ENCODE measurements at places on chromosomes 11 and 22.

GRCh38 chr11:12159351-12160099 is 49.1 kb downstream of the MICAL2 start:
- DNase-seq, result no peak

GRCh38 chr11:7498193-7498592 is 12.9 kb downstream of the OLFML1 start:
- DNase-seq, result no peak

DNA sequence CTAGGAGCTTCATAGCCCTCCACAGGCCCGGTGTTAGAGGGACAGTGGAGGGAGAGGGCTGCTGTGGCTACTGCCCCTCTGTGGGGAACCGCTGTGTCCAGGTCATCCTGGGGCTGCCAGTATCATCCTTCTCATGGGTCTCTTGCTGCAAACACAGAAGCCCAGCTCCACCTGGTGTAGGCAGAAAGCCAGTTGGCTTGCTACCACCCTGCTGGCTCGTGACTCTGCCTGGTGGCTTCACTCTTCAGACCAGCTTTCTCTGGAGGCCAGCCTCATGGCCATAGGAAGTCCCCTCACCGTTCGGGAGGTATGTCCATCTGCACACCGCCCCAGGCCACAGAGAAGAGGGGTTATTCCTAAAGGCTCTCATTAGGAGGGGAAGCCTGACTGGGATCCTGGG is 19.4 kb upstream of the SUSD2 start:
- no peak for DNase-seq

DNA sequence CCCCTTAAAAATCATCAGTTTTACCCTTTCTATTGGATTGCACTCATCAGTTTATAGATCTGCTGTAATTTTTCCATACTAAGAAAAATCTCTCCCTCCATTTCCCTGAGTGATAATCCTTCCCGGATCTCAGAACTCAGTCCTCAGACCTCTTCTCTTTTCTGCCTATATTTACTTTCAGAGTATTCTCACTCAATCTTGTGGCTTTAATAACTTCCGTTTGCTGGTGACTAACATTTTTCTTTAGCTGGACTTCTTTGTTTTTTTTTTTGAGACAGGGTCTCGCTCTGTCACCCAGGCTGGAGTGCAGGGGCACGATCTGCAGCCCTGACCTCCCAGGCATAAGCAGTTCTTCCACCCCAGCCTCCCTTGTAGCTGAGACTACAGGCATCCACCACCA is 10.4 kb downstream of the ATXN10 start:
- DNase-seq, result no peak

DNA sequence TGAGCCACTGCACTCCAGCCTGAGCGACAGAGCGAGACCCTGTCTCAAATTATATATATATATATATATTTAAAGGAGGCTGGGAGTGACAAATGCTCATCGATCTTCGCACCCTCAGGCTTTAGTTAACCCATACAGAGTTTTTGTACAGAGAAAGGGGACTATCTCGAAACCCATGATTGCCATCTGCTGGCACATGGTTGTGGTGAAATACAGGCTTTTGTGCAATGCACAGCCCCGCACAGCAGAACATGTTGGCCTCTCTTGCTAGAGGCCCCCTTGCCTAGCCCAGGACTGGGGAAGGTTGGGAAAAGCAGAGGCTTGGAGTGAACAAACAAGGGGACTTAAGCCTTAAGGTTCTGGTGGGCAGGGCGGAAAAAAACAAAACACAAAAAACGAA is 3.6 kb downstream of the MYBPC3 start:
- peak; percentile 64 for DNase-seq

- DNase-seq, result no peak
Measured at GRCh38 chr22:38881464-38881871, 9.5 kb upstream of the CBX6 start.

GRCh38 chr11:127564810-127565209 is 564.2 kb upstream of the KIRREL3 start:
- no peak for DNase-seq

GRCh38 chr11:3944198-3944597 is 88.7 kb downstream of the STIM1 start:
- no peak for DNase-seq

DNA sequence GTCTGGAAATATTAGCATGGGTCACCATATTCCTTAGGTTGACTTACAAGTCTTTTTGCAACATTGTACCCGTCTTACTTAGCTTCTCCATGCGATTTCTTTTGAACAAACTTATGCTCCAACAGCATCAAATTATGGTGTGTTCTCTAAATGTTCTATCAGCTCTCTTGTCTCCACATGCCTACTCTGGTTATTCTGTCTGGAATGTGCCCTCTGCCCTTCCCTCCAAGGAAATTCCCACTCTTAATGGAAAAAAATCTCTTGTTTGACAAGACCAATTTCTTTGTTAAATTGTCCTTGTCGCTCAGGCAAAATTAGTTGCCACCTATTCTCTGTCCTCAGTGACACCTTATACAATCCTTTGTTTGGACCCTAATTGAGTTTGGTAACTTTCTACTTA is 522.8 kb upstream of the LUZP2 start:
- no peak for DNase-seq

DNA sequence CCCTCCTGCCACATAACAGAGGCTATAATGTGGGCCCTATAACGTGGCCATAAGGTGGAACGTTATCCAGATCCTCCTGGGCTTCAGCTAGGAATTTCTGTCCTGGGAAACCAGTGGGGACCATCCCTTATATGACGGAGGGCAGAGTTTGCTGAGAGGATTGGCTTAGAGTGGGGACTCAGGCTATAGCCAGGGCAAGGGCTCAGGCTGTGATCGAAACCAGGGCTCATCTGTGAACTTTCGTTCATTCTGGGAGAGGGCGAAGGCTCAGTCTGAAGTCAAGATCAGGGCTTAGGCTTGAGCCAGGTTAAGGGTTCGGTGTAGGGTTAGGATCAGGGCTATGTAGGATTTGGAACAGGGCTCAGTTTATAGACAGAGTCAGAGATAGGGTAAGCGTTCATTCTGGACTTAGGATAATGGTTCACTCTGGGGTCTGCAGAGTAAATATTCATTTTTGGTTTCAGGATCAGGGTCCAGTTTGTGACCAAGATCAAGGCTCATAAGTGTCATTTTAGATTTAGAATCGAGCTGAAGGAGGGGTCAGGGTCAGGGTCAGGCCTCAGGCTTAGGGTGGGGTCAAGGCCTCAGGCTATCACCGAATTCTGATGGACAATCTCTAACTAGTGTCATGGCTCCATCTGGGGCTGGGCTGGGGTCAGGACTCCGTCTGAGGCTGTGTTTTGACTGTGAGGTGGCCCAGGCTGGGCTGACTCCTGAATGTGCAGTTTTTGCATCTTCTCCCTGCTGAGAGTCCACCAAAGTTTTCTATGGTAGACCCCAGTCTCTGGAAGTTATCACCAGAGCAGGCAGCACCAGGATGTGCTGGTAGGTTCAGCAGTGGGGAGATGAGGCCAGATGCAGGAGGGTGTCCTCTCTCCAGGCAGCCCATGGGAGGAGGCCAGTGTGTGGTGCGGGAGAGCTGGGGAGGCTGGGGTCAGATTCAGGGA is 33.9 kb upstream of the SOX10 start:
- DNase-seq, result no peak

DNA sequence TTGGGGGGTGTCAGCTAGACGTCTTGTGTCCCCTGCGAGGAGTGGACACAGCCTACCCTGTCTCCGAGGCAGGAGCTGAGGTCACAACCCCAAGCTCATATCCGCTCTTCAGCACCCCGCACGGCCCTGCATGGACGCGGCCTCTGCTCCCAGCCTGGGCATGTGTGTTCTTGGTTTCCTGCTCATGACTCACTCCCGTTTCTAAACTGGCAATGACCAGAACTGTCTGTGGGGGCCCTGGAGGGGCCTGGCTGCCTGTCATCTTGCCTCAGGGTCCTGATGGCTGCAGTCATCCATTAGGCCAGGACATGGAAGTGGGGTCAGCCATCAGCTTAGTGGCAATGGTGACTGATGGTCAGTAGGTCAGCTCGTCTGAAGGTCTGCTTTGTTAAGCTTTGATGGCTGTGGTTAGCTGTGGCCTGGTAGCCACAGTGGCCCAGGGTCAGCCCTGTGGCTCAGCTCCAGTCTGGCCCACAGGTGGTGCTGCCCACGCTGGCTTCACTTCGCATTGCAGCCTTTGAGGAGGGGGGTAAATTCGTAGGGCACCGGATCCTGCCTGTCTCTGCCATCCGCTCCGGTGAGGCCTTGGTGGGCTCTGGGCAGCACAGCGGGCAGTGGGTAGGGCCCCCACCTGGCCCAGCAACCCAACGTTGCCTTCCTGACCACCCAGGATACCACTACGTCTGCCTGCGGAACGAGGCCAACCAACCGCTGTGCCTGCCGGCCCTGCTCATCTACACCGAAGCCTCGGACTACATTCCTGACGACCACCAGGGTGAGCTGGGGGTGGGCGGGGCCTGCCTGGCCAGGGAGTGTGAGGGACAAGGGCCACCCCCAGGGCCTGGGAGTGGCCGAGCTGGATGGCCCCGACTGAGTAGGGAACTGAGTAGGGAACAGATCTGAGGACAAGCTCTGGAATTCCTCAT is 12.0 kb downstream of the PLCB3 start:
- no peak for DNase-seq

DNA sequence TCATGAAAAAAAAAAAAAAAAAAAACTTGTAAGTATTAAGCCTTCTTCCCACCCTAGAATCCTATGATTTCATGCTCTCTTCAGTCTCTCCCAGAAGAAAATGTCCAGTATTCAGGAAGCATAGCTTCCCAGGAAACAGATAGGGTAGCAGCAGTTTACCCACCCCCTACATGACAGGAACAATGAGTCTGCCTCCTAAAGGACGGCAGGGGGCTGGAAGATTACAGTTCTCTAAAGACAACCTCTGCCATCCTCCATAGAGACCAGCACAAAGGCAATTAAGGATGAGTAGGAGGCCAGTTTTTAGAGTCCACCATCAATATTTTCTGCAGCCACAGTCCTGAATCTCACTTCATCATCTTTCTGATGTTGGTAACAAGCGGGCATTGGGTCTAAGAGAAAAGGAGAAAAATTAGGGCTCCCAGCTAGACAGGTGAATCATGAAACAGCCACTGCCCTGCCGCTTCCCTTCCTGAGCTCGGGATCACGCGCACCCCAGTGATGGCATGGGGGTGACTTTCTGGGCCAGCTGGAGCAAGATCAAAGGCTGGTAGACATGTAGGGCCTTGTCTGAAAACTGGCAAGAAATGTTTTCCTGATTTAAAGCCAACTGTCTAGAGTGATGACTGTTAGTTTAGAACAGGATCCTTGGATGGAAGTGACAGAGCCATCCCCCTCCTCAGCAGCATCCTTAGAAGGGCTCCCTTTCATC is 322.8 kb downstream of the LARGE1 start:
- no peak for DNase-seq

DNA sequence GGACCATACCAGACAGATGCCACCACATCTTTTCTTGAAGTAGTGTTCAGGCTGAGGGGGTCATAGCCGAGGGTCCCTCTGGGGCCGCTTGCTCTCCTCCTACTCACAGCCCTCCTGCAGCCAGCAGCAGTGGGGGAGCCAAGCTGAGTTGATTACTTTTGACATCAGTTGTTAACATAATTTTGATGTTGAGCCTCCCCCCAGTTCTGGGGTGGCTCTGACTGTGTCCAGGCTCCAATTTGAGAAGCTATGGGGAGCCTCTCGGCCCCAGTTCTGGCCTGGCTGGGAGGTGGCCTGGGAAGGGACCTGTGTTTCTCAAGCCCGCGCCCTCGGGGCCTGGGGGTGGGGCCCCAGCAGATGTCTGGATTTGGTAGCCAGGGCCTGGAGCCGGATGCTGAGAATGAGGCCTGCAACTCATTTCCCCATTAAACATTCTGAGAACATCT is 47.9 kb downstream of the KCNQ1OT1 start:
- no peak for DNase-seq

DNA sequence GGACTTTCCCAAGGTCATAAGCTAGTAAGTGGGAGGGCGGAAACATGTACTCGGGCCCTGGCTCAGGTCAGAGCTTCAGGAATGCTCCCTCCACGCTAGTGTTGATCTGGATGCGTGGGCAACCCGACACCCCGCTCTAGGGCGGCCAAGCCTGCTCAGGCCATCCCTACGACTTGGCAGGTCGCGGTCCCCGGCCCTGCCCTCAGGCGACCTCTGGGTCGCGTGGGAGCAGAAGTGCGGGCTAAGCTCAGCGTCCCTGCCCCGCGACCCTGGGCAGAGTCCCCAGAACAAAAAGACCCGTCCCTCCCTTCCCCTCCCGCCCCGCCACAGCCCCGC is 781 bp upstream of the TEF start:
- no peak for DNase-seq

- DNase-seq, result no peak
Measured at GRCh38 chr11:43943372-43943930, 1.0 kb downstream of the C11orf96 start.

GRCh38 chr22:26588729-26589366 is 1.1 kb downstream of the TPST2 start:
- DNase-seq, result no peak

DNA sequence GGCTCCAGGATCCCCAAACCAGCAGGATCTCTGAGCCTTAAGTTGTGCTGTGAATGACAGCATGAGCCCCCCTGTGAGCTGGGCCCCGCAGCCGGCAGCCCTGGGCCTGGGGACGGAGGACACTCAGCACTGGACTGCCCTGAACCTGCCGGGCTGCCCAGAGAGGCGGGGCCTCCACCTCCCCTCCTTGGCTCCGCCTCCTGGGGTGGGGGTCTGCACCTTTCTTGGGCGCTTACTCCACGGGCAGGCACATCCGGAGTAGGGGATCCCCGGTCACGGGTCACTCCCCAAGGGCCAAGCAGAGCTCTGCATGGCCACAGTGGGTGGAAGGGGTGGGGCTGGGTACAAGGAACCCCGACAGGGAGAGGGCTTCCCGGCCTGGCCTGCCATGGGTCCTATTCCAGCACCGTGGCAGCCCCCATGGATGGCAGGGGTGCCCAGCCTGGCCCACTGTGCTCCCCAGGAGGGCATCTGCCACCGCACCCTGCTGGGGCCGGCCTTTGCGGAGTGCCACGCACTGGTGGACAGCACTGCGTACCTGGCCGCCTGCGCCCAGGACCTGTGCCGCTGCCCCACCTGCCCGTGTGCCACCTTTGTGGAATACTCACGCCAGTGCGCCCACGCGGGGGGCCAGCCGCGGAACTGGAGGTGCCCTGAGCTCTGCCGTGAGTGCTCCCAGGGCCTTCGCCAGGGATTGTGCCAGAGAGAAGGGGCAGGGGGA is 5.4 kb downstream of the MUC5B start:
- no peak for DNase-seq

All from NCI-H2171 treated with DMSO at 0.1 percent for 48 hours (cell line).